ENCODE measurements at places on chromosomes 1 and 21.

DNA sequence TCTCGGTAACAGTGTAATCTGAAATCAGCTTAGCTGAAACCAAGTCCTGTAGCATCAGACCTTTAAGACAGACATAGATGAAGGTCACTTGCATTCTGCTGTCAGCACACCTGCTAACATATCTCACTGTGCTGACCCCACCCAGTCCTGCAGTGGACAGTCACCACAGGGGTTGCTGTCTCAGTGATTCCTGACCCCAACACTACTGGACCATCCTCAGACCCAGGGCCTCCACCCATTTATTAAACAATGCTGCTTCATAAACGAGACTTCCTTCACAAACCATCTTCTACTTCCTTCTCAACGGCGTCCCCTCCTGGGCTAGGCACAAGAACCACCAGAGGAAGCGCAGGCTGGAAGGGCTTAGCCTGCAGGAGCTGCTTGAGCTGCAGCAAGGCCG lies 17.8 kb upstream of the LSS start:
- DNase-seq = no peak

DNA sequence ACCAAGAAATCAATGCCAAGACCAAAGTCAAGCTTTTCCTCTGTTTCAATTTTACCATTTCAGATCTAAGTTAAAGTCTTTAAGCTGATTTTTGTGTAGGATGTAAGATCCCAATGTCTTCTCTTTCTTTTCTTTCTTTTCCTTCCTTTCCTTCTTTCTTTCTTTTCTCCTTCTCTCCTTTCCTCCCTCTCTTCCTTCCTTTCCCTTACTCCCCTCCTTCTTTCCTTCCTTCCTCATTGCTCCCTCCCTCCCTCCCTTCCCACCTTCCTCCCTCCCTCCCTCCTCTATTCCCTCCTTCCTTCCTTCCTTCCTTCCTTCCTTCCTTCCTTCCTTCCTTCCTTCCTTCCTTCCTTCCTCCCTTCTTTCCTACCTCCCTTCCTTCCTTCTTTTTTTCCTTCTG lies 197.5 kb downstream of the KCNT2 start:
- DNase-seq = no peak

DNA sequence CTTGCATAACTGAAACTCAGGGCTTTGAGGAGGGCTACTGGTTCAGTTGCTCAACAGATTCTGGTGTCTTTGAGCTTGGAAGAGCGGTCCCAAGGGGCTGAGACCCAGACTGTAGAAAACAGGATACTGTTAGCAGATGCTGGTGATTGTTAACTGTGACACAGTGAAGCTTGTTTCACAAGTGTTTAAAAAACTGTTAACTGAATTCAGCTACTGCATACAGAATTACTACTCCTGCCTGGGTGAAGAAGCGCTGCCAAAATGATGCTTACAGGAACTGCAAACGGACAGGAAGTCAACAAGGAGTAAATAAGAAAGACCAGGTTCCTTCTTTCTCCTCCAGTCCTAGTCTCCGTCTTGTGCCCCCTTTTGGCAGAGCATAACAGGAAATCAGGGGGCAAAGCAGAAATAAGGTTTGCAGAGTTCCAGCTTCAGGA lies 195.3 kb upstream of the USP25 start:
- no peak for DNase-seq

DNA sequence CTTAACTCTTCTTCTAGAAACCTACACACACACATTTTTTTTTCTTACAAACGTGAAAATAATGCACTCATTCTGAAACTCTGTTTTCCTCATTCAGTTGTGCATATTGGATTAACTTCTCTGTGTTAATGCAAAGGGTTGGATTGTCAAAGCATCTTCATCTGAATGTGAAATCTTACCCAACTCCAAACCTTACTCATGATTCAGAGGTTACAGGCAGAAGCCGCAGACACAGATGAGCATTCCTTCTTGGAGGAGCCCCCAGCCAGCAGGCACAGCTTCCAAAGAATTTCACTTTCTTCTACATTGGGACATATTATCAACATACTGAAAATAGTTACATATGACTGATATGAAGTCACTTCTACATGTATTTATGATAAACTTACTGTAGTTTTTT lies 15.7 kb downstream of the PATJ start:
- DNase-seq = no peak

- DNase-seq = no peak
These were observed 2.5 kb downstream of the AGL start for GRCh38 chr1:99852648-99853047.

DNA sequence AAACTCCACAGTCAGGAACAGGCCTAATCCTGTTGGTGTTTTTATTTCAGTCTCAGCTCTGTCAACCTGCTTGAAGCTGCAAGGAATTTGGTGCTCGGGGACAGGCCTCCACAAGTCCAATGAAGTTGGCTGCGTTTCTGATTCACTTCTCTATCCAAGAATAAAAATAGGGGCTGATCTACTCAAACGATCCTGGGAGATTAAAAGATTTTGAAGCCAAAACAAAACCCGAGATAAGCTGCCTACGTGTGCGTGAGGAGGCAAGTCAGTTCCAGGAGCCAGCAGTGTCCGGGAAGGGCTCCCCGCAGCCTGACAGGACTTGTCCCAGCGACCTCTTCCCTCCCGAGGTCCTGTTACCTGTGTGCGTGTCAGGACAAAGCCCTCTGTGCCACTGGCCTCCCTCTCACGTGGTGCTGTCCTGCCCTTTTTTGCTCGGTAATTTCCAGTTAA lies 98.0 kb downstream of the ETS2 start:
- no peak for DNase-seq

DNA sequence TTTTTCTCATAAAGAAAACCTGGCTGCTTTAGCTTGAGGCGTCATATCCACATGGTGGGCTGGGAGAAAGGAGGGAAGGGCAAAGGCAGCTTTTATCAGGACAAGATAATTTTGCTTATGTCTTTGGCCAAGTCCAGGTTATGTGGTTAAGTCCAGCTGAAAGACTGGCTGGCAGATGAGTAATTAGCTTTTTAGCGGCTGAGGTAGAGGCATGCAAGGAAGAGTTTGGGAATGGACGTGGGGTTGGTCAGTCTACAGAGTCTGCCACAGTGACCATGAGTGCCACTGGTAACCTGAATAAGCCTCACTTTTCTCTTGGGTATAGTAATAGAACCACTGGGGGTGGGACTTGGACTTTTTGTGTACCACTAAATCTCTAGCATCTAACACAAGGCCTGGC lies 39.8 kb downstream of the NEK7 start:
- no peak for DNase-seq

DNA sequence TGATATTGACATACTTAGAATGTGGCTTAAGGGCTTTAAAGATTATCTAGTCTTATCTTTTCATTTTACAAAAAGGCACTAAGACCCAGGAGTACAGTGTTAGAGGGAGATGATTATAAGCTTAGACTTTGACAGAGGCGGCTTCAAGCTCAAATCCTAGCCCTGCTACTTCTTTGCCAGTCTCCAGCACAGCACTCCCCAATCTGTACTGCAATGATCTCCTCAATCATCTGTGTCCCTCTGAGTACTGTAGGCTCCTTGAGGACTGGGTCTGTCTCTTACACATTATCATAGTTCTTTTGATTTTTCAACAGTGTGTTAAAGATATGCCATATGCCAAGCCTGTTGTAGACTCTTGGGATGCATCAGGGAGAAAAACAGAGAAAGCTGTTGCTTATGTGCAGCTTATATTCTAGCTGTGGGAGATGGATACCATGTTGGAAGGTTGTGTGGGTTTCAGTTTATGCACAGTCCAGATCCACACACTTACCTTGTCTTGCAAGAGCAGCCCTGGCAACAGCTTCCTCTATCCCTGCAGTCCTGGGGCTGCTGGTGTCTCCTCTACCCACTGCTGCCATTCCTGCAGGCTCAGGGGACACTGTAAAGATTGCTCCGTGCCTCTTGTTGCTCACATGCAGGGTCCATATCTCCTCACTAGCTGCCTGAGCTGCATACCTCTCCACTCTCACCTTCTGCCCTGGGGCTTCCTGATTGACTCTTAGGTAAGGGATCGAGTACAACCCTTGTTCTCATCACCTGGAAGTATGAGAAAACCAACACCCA lies 103.9 kb upstream of the TSPAN2 start:
- DNase-seq = no peak

GRCh38 chr1:219537223-219537631 lies 75.7 kb downstream of the ZC3H11B start:
- no peak for DNase-seq
